ENCODE measurements at places on chromosomes 3 and 15.

- no peak for DNase-seq
Measured at GRCh38 chr3:187974871-187975271, 179.1 kb upstream of the LPP start.

DNA sequence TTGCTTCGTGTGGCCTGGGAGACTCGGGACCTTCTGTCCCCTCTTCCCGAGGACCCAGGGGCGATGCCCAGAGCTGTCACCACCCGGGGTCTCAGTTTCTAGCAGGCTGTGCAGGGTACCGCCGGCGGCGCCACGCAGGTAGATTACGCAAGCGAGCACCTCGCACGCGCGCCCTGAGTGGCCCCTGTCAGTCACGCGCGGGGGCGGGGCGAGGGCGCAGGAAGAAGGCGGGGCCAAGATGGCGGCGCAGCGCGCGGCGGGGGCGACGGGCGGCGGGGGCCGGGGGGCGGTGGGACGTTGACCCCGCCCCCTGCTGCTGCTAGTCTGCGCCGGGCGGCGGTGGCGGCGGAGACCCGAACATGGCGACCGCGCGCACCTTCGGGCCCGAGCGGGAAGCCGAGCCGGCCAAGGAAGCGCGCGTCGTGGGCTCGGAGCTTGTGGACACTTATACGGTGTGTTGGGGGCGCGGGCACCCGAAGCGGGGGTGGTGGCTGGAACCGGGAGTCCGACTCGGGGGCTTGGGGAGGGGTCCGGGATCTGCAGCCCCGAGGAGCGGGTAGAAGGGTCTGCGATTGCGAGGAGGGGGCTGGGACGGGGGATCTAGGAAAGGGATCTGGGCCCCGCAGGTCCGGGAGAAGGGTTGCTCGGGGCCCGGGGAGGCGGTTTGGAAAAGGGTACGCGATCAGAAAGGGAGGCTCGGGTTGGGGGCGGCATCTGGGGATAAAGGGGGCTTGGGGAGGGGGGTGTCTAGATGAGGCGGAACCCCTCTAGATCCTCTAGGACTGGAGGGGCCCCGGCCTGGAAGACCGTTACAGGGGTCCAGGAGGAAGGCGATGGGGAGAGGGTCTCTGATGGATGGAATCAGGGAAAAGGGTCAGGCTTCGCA is at the start of gene NISCH:
Gene NISCH (plus strand): TSS at position 322 of the 886 bp plus-strand sequence. CDS start 38 bp downstream, at position 360.
- peak; percentile 30 for DNase-seq

- no peak for DNase-seq
Measured at GRCh38 chr3:18580268-18580667, 155.1 kb upstream of the SATB1 start.

- no peak for DNase-seq
Measured at GRCh38 chr15:51100785-51101489, 6.2 kb upstream of the TNFAIP8L3 start.

DNA sequence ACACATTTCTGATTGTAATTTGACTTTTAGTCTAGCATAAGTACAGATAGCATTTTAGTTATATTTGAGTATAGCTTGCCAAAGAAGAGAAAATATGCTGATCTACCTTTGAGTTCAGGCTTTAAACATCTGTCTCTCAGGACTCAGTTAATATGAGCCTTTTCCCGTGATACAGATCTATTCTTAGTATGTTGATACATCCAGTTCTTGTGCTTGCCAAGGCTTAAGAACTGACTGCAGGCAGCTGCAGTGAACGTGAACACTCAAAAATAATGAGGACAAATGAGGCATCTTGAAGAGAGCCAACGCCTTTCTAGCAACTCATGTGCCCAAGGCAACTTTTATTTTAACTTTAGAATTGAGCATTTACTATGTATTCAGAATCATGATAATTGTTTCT is 325.5 kb downstream of the SI start:
- DNase-seq, result no peak

GRCh38 chr3:31438742-31439141 is 94.0 kb upstream of the STT3B start:
- DNase-seq, result no peak

GRCh38 chr3:73955494-73956070 is 330.8 kb upstream of the PDZRN3 start:
- DNase-seq, result no peak

- DNase-seq, result no peak
Measured at GRCh38 chr3:157285966-157286365, 126.0 kb upstream of the CCNL1 start.

DNA sequence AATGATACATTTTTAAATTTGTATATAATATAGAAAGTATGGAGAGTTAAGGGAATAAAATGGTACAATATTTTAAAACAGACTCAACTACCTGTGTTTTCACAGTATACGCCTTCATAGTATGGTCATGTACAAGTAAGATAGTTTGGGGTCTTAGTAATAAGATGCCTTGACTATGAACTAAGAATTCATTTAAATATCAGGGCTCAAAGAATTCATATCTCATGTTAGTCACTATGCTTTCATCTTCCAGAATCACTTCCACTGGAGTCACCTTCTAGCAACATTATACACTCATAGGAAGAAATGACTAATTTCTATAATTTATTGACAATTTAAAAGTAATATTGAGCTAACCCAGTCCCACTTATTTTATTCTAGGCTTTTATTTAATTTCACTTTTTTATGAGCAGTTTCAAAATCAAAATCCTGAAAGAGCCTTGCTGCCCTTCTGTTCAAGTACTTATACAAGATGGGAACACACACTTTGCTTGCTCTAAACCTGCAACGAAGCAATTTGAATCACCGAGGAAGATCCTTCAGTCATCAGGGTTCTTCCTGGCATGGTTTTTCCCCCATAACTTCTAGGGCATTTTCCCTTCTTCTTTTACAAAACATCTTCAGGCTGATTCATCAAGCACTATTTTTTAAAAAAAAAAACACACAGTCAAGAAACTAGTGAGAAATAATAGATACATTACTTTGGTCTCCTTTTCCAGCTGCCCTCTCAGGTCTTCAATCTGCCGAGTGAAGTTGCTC is 94.1 kb downstream of the MYH15 start:
- no peak for DNase-seq

- no peak for DNase-seq
Measured at GRCh38 chr3:141366285-141367037, 1.8 kb upstream of the ZBTB38 start.

DNA sequence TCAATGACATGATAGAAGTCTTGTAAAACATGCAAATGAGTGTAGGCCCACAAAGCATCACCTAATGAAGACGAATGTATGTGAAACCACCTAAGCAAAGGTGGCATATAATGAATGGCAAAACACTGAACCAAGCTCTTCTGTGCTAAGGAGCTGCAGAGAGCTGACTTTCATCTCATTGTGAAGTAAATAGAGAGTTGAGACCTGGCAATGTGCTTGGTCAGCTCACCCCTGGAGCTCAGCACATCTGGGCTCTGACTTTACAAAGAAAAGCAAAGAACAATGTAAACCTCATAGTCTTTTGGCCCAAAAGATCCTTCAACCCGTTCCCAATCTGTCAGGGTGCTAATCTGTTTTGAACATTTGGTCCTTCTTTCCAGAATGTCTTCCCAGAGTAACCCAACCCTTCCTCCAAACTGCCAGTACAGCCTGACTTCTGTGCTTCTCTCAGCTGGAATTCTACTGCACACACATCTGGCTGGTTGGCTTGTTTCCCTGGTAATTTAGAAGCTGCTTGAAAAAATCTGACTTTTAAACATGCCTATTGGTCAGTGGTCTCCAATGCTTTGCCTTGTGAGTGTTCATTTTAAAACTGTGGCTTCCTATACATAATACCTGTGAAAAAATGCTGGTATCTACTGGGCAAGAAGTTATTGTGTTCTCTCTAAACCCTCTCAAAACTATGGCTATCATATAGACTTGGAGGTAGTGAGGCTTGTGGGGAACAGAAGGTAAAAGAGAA is 101.7 kb downstream of the CD200R1L start:
- DNase-seq, result no peak

- no peak for DNase-seq
Measured at GRCh38 chr15:43318990-43319771, 11.2 kb downstream of the LCMT2 start.

DNA sequence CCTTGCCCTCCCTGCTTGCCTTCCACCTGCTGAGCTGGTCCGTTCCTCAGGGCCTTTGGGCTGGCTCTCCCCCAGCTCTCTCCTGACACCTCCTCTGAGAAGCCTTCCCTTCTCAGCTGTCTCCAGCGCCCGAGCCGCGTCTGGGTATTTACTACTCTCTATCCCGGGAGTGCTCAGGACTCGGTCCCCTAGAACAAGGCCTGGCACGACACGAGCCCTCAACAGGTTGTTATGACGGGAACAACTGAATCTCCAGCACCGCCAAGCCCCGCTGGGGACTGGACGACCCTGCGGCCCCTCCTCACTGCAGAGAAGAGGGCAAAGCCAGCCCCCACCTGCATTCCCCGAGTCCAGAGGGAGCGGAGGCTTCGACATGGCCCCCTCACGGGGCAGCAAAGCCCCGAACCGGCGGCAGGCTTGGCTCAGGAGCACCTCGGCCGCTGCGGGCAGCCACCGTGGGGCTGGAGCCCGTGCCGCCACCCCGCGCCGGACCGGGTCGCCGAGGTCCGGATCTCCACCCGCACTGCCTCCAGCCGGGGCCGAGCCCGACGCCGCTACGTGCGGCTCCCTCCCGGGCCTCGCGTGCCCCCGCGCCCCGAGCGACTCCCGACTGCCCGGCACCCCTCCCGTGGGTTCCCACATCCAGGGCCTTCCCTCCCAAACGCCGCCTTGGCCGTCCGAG is 792 bp downstream of the TPRA1 start:
- DNase-seq, result no peak

DNA sequence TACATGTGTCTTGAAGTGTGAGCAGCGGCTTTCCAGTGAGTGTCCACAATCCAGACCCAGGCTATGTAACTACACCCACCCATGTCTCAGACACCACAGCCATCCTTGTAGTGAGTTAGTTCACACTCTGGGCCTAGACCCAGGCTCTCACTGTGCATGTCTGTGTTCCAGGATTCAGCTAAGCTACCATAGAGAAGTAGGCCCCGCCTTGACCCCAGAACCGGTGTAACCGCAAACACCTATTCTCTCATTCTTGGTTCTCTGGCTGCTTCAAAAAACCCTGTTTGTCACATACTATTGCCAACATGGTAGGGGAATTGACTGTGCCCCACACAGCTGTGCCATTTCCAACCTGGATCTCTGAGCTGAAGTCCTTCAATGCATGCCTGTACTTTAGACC is 560.6 kb downstream of the RSL24D1 start:
- no peak for DNase-seq

DNA sequence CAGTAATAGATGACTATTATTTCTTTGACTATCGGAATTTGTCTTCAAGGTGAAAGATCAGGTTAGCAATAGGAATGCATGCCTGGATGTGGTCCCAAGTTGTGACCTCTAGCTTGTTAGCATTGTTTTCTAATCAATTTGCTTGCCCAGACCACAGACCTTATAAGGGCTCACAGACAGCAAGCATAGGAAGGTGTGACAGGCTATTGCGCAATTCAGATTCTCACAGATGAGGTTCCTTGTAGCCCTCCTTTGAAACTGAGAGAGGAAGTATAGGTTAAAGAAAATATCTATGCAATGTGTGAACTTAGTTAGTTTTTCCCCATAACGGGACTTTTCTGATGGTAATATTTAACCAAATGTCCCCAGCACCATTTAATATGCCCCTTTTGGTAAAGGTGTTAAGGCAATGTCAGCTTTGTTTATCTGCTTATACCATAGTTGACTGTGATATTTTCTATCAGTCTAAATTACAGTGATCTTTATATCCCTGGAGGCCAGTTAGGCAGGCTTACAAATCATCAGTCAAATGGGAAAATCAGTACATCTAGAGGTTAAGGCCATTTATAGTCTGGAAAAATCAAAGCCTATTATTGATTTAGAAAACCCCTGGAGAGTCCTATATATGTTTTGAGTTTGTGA is 168.1 kb upstream of the MBNL1 start:
- peak; percentile 59 for DNase-seq

DNA sequence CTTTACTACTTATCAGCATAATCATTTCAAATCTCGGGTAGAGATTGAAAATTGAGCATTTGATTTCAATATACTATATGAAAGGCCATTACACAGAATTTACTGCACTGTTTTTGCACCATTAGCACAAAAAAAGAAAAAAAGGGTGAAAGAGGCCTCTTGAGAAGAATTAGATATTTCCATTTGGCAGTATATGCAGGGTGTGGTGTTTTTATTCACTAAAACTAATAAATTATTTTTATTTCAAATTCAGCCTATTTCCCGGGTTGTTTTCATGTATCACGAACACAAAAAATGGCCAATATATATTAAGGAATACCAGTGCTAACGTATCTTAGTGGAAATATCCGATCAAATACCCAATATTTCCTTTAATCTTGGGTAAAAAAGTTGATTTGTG is 110.5 kb upstream of the TBL1XR1 start:
- no peak for DNase-seq

GRCh38 chr3:109021556-109021955 is 67.9 kb upstream of the GUCA1C start:
- DNase-seq, result no peak

DNA sequence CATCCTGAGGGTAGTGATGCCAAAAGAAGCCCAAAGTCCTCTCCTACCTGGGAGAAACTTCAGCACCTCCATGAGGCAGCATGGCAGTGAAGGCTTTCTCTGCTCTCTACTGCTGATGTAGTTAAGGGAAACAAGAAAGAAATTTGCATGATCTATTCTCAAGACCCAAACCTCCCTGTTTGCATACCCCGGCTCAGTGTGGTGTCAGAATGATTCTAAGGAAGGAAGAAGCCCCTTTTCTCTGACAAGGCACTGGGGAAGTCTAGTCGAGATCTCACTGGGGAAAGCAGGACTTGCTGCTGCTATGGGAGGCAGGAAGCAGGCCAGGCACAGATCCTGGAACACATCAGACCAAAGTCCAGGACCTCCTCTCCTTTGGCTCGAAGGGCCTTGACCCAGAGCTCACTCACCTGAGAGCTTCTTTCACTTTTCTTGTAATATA is 89.4 kb upstream of the ICE2 start:
- DNase-seq, result peak; percentile 87

DNA sequence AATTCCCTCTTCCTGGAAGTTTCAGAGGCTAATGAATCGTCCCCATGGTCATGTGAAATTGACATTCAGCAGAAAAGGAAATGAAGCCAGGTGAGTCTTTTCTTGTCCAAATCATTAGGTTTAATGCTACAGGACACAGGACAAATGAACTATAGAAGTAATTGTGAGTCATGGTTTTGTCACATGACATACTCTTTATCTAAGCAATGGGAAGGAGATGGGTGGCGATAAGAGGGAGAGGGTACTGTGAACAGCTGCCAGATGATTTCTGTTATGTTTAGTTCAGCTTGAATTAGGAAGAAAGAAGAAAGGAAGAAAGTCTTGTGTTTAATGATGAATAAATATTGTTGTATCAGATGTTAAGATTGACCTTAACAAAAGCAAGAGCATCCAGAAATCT is 515.4 kb upstream of the ZNF717 start:
- DNase-seq, result no peak

- DNase-seq, result no peak
Measured at GRCh38 chr3:116118475-116119169, 326.7 kb downstream of the LSAMP start.
